Vein endothelial cell (primary cell): ENCODE measurements at places on chromosomes 16 and 17. TPM values are rescaled to one million over a fixed set of nuclear protein-coding genes. Genes with fewer than 3 reads are reported as not detected.

NGFR gene
- total RNA-seq: not detected in 2 replicates

SLC5A11 gene
- total RNA-seq: 0.38 TPM in 1 of 2 replicates, not detected in the other

PHLPP2 gene
- 6.9 and 8.3 TPM in 2 replicates for total RNA-seq

OTOA gene
- total RNA-seq: under 0.01 and 0.29 TPM in 2 replicates

ALDH3A1 gene
- 0.48 and 0.65 TPM in 2 replicates for total RNA-seq

C16orf96 gene
- total RNA-seq: not detected in 2 replicates

TAC4 gene
- not detected in 2 replicates for total RNA-seq

PRSS33 gene
- not detected in 2 replicates for total RNA-seq

FBXL16 gene
- total RNA-seq: under 0.01 and 0.29 TPM in 2 replicates

MYO1D gene
- 106 and 156 TPM in 2 replicates for total RNA-seq

CNTNAP4 gene
- not detected in 2 replicates for total RNA-seq

MPRIP gene
- total RNA-seq: 135 and 158 TPM in 2 replicates

LLGL2 gene
- total RNA-seq: 3.7 and 4.6 TPM in 2 replicates

HASPIN gene
- 7.8 and 12.9 TPM in 2 replicates for total RNA-seq

SPATA32 gene
- not detected in 2 replicates for total RNA-seq

ALOX12 gene
- not detected in 2 replicates for total RNA-seq

MSLN gene
- total RNA-seq: not detected in 2 replicates

HSPB9 gene
- not detected in 2 replicates for total RNA-seq

PERCC1 gene
- total RNA-seq: 0.19 TPM in 1 of 2 replicates, not detected in the other

KRT32 gene
- total RNA-seq: not detected in 2 replicates

LUC7L3 gene
- total RNA-seq: 19.6 and 30.3 TPM in 2 replicates

HID1 gene
- total RNA-seq: 38.4 and 39.8 TPM in 2 replicates

ESRP2 gene
- total RNA-seq: 0.29 and 0.98 TPM in 2 replicates

KRTAP2-1 gene
- total RNA-seq: not detected in 2 replicates

XAF1 gene
- total RNA-seq: 2.0 and 2.3 TPM in 2 replicates

KRT12 gene
- total RNA-seq: not detected in 2 replicates

ADAM11 gene
- under 0.01 and 0.10 TPM in 2 replicates for total RNA-seq

DYNC1LI2 gene
- 151 and 204 TPM in 2 replicates for total RNA-seq

KRTAP9-8 gene
- not detected in 2 replicates for total RNA-seq
